Vagina (tissue), 2 donors: ENCODE measurements at places on chromosomes 5 and 9.

DNA sequence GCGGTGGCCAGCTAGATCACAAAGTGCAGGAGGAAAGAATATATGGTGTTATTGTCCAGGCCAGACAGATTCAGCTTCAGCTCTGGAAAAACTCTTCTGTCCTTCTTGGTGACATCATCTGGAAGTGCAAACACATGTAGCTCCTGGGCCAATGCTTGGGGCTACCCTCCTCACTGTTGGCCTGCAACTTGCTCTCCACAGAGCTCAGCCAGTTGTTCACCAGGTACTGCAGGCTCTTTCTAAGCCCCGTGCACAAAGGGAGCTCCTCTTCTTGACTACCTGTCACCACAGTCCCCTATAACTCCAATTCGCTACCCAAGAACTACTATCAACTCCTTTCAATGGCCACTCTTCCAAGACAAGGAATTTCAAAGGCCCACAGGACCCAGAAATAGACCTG, 1175.9 kb upstream of the CDH9 start:
- no peak for DNase-seq

- no peak for DNase-seq
Observed at GRCh38 chr9:438066-438465, 223.4 kb downstream of the DOCK8 start.

DNA sequence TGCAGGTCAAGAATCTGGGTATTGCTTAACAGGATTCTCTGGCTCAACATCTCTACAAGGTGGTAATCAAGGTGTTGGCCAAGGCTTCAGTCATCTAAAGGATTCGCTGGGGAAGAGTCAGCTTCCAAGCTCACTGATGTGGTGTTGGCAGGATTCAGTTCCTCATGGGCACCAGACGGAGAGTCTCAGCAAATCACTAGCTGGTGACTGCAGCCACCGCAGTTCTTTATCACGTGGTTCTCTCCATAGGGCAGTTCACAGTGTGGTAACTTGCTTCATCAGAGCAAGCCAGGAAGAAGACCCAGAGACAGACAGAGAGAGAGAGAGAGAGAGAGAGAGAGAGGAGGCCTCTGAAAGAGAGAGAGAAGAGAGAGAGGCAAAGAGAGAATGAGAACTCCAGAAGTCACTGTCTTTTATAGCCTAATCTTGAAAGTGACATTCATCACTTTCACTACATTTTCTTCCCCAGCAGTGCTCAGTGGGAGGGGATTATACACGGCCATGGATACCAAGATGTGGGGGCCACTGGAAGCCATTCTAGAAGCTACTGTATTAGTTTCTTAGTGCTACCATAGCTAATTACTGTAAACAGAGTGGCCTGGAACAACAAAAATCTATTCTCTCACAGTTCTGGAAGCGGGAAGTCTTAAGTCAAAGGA, 109.2 kb upstream of the SMIM23 start:
- DNase-seq = peak; percentile 67

DNA sequence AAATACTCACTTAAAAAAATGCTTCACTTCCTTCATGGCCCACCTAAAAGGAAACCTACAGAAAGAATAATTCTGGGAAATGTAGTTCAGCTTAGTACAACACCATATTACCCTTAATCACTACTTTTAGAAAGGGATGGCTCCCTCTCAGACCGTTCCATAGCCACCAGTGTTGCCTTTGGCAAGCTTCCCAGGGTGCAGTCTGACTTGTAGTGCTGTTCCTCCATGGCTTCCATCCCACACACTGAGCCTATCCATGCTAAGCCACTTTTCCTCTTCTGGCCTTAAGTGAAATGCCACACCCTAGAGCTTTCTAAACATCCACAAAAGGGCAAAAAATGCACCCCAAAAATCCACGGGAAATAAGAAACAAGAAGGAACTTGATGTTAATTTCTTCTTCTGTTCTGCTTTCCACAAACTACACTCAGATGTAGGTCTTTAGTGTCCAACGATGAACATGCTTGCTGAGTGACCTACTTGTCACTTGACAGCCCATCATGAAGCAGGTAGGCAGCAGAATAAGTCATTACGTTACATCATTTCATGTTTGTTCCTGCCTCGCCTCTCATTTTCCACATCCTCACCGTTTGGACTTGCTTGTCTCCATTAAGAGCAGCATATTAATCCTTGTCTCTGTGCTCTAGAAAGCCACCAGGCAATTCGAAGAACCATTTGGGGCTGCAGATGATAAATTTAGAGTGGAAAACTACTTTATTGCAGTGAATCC, 391.1 kb upstream of the GRAMD2B start:
- no peak for DNase-seq
